Left ventricle myocardium inferior (tissue), 1 donor: ENCODE measurements at places on chromosomes 12 and 14.

- DNase-seq = no peak
Measured at GRCh38 chr14:26856876-26857518, 259.2 kb upstream of the NOVA1 start.

DNA sequence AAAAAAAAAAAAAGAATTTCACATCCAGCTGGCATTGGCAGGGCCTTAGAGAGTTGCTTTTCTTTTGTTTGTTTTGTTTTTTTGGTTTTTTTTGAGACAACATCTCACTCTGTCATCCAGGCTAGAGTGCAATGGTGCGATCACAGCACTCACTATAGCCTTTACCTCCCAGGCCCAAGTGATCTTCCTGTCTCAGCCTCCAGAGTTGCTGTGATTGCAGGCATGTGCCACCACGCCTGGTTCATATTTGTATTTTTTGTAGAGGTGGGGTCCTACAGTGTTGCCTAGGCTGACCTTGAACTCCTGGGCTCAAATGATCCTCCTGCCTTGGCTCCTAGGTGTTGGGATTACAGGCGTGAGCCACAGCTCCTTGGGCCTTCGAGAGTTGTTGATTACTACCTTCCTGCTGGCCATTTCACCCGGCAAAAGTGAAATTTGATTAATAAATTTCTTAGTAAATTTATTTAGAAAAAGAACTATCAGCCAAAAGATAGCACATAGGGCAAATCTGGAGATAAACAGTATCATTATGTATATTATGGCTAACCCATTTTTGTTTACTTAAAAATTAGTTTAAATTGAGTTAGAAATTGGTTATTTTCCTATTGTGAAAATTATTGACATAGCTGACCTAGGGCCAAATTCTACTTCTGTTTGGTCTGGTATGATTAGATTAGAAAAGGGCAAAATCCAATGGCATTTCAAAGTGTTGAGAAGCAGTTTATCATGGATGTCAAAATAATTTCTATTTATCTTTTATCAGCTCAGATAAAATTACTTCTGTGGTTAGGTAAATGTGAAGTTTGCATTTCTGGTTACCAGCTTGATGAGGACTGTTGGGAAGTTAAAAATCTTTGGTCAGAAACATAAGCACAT lies 12.6 kb downstream of the ACTR6 start:
- no peak for DNase-seq

DNA sequence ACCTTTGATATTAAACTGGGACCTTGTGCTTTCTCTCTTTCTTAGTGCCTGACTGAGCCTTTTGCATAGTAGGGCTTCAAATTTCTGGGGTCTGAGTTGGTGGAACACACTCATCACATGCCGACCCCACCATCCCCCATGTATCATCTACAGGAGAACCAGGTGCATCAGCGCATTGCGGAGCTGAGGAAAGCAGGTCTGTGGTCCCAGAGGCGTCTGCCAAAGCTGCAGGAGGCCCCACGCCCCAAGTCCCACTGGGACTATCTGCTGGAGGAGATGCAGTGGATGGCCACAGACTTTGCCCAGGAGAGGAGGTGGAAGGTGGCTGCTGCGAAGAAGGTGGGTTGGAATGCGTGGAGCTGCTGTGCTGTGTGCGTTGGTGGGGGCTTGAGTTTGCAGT lies 37.8 kb downstream of the EP400 start:
- DNase-seq = no peak

DNA sequence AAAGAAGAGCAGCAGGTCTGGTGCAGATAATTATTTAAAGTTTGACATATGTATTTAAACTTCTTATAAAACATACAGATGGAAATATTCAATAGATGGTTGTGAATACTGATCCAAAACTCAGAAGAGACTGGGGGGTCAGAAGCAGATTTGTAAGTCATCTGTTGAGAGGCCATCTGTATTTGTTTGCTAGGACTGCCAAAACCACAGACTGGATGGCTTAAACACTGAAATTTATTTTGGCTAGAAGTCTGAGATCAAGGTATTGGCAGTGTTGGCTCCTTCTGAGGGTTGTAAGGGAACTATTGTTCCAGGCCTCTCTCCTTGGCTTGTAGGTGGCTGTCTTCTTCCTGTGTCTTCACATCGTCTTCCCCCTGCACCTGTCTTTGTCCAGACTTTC lies 153.9 kb downstream of the LRRK2 start:
- DNase-seq = no peak

- DNase-seq = no peak
Measured at GRCh38 chr12:47714826-47715386, 9.1 kb upstream of the RPAP3 start.

GRCh38 chr12:42730291-42730690 lies 140.7 kb upstream of the PRICKLE1 start:
- no peak for DNase-seq

GRCh38 chr12:91406920-91407341 lies 224.3 kb upstream of the DCN start:
- DNase-seq = no peak

- DNase-seq = no peak
Measured at GRCh38 chr14:22973217-22974032, 8.9 kb downstream of the AJUBA start.

GRCh38 chr12:102510463-102510862 lies 30.1 kb upstream of the IGF1 start:
- no peak for DNase-seq

GRCh38 chr14:33309106-33309505 lies 370.4 kb downstream of the NPAS3 start:
- DNase-seq = no peak

GRCh38 chr14:61074852-61075251 lies 93.8 kb downstream of the SLC38A6 start:
- no peak for DNase-seq
